ENCODE measurements at places on chromosomes 7 and 10.

DNA sequence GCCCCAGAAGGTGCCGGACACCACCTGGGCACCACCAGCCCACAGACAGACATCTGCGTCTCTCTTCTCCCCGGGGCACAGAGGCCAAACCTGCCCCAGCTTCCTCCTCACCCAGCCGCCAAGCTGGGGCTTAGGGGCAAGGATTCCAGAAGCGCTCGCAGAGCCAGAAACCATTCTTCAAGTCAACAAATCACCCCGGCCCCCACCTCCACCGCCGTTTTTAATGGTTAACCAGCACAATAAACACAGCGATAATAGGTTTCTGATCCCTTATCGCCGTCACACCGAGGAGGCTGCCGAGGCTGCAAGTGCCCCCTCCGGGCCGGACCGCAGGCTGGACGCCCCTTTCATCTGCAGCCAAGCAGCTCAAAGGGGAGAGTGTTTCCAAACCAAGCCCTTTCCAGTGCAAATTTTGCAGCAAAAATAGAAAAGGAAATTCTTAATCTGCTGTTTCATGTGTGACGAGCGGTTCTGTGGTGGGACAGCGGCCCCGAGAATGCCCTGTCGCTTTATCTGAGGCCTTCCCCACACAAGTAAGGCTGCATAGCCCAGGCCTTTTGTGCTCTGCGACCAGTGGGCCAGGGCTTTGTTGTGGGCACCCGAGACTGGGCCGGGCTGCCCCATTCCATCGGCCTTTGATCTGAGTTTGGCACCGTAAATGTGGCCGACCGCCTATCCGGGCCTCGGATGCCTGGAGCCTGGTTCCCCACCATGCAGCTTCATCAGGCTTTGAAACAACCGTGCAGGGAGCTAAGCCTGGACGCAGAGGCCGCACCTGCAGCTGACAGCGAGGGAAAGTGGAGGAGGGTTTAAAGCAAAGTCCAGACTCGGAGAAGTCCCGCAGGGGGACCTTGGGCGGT, 83.2 kb downstream of the FOXL3 start:
- DNase-seq: no peak

DNA sequence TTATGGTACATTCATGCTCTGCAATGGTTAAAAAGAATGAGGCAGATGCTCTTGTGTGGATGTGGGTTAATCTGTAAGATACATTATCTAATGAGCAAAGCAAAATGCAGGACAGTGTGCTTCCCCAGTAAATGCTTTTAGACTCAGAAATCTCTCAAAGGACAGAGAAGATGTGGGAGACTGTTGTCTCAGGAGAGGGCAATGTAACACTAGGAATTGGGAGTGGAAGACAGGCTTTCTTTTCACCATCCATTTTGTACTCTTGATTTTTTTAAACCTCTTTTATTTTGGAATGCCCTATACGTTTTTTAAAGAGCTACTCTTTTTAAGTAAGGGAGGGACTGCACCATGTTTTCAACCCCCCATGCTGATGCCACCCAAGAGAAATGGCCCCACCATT, 77.5 kb upstream of the ADAM12 start:
- DNase-seq: no peak

DNA sequence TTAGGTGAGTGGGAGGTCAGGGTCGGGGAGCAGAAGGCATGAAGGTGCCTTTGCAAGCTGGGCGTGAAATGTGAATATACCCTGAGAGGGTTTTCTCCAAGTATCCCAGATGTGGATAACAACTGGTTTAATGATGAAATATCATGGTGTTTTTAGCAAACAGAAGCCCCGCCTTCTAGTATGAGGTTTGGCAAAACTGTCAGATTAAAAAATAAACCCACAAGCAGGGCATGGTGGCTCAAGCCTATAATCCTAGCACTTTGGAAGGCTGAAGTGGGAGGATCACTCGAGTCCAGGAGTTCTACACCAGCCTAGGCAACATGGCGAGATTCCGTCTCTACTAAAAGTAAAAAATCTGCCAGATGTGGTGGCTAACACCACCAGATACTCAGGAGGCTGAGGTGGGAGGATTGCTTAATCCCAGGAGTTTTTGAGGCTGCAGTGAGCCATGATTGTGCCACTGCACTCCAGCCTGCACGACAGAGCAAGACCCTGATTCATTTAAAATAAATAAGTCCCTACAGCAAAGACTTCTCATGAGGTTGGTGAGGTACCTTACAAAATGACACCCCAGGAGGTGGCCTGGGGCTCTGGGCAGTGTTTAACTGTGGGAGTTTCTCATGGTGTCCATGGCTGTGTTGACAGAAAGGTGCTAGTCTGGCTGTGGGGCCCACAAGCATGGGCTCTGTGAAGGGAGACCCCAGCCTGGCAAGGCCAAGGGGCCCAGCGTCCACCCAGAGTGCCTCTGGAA, 6.7 kb upstream of the PWWP2B start:
- no peak for DNase-seq

DNA sequence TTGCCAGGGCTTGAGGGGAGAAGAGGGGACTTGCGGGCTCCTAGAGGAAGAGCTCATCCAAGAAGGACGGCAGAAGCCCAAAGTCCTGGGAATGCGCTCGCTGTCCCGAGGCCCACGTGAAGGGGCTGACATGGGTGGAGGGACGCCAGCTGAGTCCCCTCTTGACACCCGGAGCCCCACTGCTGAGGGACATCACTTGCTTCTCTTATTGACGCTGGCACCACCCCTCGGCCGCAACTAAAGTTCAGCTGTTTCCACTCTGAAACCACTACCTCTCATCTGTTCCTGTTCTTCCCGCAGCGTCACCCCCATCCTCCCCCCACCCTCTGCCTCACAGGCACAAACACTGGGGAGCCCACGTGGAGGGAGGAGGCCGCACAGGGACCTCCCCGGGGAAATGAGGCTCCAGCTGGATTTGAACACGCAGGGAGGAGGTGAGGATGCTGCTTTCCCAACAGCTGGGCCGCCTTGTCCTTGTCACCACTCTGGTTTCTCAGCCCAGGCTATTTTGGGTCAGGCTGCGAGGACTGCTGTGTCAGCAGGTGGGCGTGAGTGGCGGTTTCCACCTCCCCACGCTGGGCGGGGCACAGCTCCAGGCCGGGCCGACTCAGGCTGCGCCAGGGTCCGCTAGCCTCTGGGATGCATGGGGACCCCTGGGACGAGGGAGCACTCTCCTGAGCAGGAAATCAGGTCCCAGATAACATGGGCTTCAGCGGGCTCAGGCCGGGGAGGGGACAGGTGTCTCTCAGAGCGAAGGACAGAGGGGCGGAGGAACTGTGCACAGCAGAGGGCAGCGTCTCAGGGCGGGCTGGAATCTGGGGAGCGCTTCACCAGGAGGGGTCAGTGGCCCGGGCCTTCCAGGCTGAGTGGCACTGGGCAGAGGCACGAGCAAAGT, 156.3 kb downstream of the ZNF248 start:
- DNase-seq: no peak

GRCh38 chr7:95276114-95276513, 48.2 kb downstream of the PON1 start:
- no peak for DNase-seq

GRCh38 chr7:69349291-69349690, 249.0 kb upstream of the AUTS2 start:
- DNase-seq: no peak

DNA sequence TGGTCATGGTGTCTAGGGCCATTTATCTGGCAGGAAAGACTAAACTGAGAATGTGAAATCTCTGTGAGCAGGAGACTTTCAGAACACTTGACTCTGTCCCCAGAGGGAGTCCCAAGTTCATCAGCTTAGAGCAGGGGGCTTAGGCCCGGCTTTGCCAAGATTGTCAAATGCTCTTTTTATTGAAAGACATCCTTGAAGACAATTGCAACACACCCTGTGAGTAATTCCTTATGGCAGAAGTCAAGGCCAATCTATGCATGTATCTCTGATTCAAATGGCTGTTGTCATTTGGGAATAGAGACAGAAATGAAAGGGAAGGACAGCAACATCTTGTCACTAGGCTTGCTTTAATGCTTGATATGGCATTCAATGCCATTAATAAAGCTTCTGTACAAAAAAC, 33.7 kb downstream of the BAMBI start:
- DNase-seq: no peak

DNA sequence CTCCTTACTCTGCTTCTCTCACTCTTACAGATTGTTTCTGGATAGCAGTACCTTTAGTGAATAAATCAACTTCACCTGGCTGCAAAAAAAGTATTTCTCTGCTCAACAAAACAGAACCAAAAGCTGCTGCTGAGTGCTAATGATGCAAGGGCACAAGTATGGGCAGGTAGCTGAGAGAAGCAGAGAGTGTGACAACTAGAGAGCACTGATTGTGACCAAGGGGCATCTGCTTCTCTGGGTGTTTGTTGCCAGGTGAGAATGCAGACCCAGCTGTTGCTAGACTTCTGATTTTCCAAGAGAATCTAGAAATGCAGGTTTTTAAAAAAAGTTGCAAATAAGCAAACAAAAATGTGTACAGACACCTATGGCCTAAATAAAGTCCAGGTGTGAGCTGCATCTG, 25.3 kb upstream of the PPIF start:
- DNase-seq: no peak

GRCh38 chr10:88347597-88348304, 235.4 kb downstream of the RNLS start:
- DNase-seq: no peak

Data from substantia nigra (tissue), 51 donors.